Activated T-helper 2 cell treated with anti-CD3 and anti-CD28 coated beads, Interferon-gamma antibody, Interleukin-2, Interleukin-4, amounts not matched to agents 10 μg/mL and 5 μg/mL and 100 μg/mL, durations not matched to agents 14 hours and 24 hours and 36 hours (primary cell): ENCODE measurements at places on chromosomes 6 and 20. TPM values are rescaled to one million over a fixed set of nuclear protein-coding genes. Genes with fewer than 3 reads are reported as not detected.

- H3K27ac ChIP-seq, result no peak overlapping the region
- no peak overlapping the region for H3K4me3 ChIP-seq
- H3K36me3 ChIP-seq, result no peaks in the 10 kb centered on the region
- H3K27me3 ChIP-seq, result no peaks in the 10 kb centered on the region
- no peak for DNase-seq
- H3K4me1 ChIP-seq, result no peaks in the 10 kb centered on the region
Measured at GRCh38 chr20:9160331-9160730, 91.4 kb downstream of the PLCB4 start.

The SEL1L2 gene
- not detected in 2 replicates for total RNA-seq

GRCh38 chr6:124310139-124310538 is 506.5 kb downstream of the NKAIN2 start:
- no peak for DNase-seq
- H3K27ac ChIP-seq, result no peak overlapping the region
- H3K27me3 ChIP-seq, result no peaks in the 10 kb centered on the region
- no peaks in the 10 kb centered on the region for H3K36me3 ChIP-seq
- H3K4me3 ChIP-seq, result no peak overlapping the region

DNA sequence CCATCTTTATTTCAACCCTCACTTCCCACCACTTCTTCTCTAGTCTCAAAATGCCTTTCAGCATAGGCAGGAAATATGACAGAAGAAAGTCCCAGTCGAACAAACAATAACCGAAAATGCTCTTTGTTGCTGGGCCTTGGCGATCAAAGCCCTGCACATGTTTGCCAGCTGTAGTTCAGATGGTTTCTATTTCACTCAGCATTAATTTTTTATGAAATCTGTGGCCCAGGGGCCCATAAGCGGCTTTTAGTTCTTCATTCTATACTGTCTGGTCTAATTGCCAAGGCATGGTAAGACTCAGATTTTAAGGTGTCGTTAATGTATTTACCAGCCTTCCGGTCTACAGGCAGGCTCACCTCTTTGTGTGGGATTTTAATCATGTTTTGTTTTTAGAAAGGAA is 10.9 kb upstream of the F13A1 start:
- no peak overlapping the region for H3K27ac ChIP-seq
- no peak for DNase-seq
- no peaks in the 10 kb centered on the region for H3K4me1 ChIP-seq
- peaks cover 3% of the 10 kb centered on the region for H3K27me3 ChIP-seq
- no peak overlapping the region for H3K4me3 ChIP-seq

GRCh38 chr6:37243816-37244370 is 13.7 kb upstream of the TBC1D22B start:
- H3K4me1 ChIP-seq, result peaks cover 29% of the 10 kb centered on the region
- no peak for DNase-seq

The FAM83C gene
- total RNA-seq, result not detected in 2 replicates

- peak overlapping the region; percentile 96 for H3K27ac ChIP-seq
- no peaks in the 10 kb centered on the region for H3K27me3 ChIP-seq
- peak overlapping the region; percentile 26 for H3K4me3 ChIP-seq
- H3K4me1 ChIP-seq, result peaks cover 76% of the 10 kb centered on the region
- peak; percentile 59 for DNase-seq
Measured at GRCh38 chr6:111804627-111805235, 68.5 kb downstream of the FYN start.

The OR2J3 gene
- total RNA-seq, result not detected in 2 replicates

DNA sequence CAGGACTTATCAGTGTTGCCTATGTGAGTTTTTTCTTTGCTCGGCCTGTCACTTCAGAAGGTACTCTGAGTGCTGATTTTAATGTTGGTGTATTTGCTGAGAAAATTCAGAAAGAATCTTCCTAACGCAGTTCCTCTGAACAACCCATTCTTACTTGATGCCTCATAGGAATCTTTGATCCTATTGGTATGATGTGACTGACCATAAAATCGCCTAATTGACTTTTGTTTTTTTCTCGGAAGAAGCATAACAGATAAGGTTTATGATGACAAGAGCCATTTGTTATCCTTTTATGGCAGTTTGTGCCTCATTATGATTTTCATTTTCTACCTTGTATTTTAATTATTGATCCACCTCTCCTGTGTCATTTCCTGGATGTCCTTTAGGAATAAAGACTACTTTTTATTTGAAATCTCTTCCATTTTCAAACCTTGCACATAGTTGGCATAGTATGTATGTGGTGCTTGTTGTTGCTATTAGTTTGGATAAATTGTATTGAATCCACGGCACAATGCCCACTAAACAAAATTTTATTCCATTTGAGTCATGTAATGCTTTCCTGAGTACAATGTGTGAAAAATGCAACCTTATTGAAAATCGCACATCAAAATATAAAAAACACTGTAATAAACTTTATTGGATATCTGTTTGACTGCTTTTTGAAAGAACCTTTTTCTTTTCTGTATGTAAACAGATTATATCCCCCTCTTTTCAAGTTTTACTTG is 37.3 kb downstream of the LRRC1 start:
- no peak overlapping the region for H3K4me3 ChIP-seq
- no peaks in the 10 kb centered on the region for H3K36me3 ChIP-seq
- H3K27me3 ChIP-seq, result peaks cover 2% of the 10 kb centered on the region
- H3K4me1 ChIP-seq, result peaks cover 5% of the 10 kb centered on the region
- no peak for DNase-seq

The RBM38 gene
- 88.9 and 89.5 TPM in 2 replicates for total RNA-seq

The ABHD16B gene
- 0.16 TPM in 1 of 2 replicates, not detected in the other for total RNA-seq
